Activated B cell treated with CpG ODN at 0.5 μM for 24 hours (primary cell): ENCODE measurements at places on chromosomes 5 and 9. TPM values are rescaled to one million over a fixed set of nuclear protein-coding genes. Genes with fewer than 3 reads are reported as not detected.

DNA sequence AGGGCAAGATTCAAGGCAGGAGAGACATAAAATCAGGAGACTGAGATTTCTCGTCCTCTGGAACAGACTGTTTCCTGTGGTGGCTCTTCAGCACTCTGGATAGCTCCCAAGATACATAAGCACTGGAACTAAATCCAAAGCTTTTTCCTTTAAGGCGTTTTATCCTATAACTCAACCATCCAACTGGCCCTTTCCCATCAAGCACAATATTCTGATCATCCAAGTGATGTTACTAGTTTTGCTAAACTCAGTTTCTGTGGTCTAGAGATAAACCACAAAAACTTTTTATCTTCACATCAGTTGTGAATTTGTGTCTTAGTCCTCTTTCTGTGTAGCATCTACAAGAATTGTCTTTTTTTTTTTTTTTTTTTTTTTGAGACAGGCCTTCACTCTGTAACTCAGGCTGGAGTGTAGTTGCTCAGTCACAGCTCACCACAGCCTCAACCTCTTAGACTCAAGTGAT is 299.4 kb downstream of the COX7C start:
- DNase-seq: no peak

- no peak for DNase-seq
These were observed 39.4 kb downstream of the TNFAIP8 start for GRCh38 chr5:119395080-119395836.

- no peak for DNase-seq
These were observed 18.2 kb downstream of the HNRNPH1 start for GRCh38 chr5:179605026-179605833.

DNA sequence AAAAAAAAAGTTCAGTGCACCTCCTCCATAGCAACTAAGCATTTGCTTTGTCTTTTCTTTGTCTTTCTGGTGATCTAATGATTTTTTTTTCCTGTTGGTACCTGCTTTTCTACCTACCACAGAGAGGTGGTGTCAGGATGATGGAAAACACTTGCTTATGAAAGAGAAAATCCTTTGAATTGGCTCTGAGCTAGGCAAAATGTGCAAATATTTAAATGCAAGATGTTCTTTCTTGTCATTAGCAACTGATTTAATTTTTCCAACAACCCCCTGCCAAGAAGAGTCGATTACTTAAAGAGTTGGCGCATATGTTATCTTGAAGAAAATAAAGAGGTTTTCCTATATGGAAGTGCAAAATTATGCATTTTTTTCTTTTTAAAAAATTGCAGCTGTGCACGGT is 37.7 kb downstream of the TNC start:
- no peak for DNase-seq

DNA sequence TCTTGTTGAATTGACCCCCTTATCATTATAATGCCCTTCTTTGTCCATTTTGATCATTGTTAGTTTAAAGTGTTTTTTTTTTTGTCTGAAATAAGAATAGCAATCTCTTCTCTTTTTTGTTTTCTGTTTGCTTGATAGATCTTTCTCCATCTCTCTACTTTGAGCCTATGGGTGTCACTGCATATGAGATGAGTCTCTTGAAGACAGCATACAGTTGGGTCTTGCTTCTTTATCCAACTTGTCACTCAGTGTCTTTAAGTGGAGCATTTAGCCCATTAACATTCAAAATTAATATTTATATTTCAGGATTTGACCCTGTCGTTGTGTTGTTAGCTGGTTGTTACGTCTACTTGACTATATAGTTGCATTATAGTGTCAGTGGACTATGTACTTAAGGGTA is 135.4 kb downstream of the HMHB1 start:
- no peak for DNase-seq

DNA sequence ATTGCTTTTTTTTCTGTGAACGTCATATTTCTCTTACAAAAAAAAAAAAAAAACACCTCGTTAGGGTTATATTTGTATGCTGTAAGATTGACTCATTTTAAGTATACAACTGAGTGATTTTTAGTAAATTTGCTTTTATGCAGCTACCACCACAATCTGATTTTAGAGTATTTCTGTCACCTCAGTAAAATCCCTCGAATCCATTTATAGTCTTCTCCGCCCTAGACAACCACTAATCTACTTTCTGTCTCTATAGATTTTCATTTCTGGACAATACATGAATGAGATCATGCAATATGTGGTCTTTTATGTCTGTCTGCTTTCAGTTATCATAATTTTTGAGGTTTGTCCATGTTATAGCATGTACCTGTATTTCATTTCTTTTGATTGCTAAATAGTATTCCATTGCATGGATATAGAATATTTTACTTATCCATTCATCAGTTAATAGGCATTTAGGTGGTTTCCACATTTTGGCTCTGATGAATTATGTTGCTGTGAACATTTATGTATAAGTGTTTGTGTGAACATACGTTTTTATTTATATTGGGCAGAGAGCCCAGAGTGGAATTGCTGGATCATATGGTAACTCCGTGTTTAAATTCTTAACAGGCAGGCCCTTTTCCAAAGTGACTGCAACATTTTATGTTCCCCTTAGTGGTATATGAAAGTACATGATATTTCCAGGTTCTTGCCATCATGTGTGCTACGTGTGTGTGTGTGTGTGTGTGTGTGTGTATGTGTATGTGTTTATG is 171.4 kb downstream of the SGCD start:
- no peak for DNase-seq

- DNase-seq: no peak
These were observed 21.3 kb upstream of the EBF1 start for GRCh38 chr5:159121061-159121460.

DNA sequence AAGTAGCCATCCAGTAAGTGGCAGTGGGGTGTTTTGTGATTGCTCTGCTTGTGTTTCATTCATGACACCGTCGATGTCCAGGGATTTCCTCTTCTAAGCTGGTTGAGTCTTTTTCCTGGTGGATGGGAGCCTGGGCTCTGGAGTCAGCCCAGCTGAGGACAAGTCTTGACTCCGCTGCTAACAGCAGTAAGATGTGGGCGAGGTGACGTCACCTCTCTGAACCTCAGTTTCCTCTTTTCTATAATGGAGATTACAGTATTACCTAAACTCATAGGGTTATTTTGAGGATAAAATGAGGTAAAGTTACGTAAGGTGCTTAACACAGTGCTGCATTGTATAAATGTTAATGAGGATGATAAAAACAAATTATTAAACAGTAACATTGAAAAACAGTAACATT is 21.3 kb downstream of the FGF1 start:
- no peak for DNase-seq

DNA sequence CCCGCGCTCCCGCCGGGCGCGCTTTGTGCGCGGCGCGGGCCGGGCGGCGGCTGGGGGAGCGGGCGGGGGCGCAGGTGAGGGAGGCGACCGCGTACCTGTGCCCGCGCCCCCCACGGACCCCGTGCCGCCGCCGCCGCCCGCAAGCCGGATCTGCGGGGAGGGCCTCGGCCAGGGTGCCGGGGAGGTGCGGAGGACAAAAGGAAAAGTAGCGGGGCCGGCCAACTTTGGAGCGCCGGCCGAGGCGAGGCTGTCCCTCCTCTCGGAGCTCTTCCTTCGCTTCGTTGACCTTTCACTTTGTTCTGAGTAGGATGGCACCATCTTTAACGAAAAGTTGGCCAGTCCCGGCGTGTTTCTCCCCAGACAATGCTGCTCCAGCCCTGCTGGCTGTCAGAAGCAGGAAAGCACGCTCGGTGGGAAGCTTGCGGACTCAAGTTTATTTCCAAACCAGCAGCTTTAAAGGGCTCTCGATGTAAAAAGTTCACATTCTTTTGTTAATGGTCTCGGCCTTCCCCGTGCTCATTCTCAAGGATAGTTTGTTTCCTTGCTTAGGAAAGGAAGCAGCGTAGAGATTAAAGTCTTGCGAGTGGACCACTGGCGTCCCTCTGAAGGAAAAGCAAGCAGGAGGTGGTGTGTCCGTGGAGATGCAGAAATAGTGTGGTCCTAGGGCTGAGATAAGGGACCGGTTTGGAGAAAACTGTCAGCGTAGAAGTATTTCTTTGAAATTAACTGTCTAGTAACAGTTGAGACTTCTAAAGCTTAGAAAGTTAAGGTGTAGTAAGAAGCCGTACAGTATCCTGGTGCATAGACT is 639 bp downstream of the EHMT1 start:
- peak; percentile 42 for DNase-seq

DNA sequence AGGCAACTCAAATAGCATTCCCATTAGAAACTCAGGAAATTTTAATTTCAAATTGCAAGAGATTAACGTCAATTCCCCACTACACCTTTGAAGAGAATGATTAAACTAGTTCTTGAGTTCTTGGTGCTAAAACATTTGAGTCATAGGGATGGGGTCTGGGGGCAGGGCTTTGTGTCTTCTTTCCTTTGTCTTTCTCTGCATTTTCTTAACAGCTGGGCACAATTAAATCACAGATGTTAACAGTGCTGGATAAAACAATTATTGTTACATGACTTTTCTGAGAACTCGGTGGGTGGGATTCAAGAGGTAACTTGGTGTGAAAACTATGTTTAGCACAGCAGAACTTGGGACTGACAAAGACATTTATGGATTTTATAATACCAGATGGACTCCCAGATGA is 351.9 kb upstream of the TNC start:
- no peak for DNase-seq

GRCh38 chr9:22169727-22170503 is 160.8 kb upstream of the CDKN2B start:
- DNase-seq: no peak

- DNase-seq: no peak
These were observed 228.6 kb downstream of the NR3C1 start for GRCh38 chr5:143174714-143175398.

- no peak for DNase-seq
These were observed 97.8 kb upstream of the IQGAP2 start for GRCh38 chr5:76305269-76305668.

DNA sequence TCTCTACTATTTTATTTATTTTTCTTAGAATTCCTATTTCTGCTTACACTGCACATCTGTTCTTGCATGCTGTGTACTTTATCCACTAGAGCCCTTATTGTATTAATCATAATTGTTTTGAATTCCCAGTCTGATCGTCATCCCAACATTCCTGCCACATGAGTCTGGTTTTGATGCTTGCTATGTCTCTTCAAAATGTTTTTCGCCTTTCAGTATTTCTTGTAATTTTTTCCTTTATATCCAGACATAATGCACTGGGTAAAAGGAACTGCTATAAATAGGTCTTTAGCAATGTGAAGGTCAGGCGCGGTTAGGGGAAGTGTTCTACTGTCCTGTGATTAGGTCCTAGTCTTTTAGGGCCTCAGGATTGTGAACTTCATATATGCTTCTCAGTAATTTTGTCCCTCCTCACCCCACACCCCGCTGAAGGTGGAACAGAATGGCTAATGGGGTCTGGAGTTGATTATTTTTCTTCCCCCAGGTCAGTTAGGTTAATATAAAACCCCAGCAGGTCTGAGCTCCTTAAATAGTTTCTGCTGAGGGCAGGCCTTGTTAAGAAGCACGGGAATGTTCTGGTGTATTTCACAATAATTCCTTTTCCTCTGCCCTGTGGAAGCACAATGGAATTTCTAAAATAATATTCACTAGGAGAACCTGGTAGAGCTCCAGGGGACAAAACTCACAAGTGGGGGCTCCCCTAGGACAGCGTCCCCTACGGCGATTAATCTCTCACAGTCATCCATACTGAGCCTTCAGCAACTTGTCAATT is 146.6 kb upstream of the TUT7 start:
- DNase-seq: no peak

Gene AGXT2
- total RNA-seq: not detected in 2 replicates

Gene CNTNAP3
- 0.24 and 0.71 TPM in 2 replicates for total RNA-seq

Gene IRX2
- not detected in 2 replicates for total RNA-seq

Gene ALDH1A1
- not detected in 2 replicates for total RNA-seq
